ACHN (cell line): ENCODE measurements at places on chromosomes 5 and 9.

DNA sequence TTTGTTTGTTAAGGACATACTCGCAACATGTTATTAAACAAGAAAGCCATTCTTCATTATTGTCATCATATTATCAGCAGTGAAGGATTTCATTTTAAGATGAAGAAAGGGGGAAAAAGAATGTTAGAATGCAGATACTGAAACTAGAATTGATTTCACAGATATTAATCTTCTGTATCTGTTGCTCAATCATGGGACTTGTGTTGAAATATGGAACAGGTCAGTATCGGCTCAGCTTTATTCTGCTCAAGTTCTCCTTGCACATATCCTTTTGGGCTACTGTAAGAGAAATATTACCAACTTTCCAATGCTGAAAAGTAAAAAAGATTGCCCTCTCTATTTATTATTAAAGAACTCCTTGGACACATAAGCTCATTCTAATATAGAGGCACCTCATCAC lies 13.8 kb upstream of the ANXA1 start:
- DNase-seq, result no peak

DNA sequence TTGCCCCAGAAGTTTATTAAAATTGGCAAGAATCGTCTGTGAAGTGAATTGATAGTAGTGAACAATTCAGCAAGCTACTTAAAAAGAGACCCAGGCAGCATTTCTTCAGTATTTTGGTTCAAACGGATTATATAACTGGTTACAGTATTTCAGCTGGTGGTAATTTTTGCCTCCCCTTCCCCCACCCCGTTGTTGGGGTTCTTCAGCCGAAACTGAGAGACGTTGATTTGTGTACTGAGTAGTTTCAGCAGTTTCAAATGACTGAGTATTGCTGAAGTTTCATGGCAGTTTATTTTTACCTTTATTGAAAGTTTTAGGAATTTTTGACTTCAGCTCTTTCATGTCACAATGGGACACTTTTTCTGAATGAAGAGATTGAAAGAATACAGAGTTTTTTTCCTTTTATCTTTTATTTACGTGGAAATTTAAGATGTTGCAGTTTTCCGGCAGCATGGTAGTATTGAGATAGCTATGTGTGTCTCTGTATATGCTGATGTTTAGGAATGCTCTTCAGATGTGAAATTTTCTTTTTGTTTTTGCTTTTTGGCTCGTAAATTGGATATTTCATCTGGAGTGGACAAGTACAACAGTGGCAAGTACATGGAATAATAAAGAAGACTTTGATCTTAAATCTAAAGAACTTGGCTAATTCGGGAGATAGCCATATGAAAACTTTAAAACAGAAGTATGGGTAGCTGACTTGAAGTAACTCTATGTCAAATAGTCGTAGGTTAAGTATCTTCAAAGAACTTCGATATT lies 1.9 kb downstream of the GPBP1 start:
- DNase-seq, result peak; percentile 16

GRCh38 chr9:127520941-127521918 lies 69.9 kb downstream of the LRSAM1 start:
- DNase-seq, result no peak

- DNase-seq, result no peak
Measured at GRCh38 chr5:5264727-5265126, 124.6 kb downstream of the ADAMTS16 start.

DNA sequence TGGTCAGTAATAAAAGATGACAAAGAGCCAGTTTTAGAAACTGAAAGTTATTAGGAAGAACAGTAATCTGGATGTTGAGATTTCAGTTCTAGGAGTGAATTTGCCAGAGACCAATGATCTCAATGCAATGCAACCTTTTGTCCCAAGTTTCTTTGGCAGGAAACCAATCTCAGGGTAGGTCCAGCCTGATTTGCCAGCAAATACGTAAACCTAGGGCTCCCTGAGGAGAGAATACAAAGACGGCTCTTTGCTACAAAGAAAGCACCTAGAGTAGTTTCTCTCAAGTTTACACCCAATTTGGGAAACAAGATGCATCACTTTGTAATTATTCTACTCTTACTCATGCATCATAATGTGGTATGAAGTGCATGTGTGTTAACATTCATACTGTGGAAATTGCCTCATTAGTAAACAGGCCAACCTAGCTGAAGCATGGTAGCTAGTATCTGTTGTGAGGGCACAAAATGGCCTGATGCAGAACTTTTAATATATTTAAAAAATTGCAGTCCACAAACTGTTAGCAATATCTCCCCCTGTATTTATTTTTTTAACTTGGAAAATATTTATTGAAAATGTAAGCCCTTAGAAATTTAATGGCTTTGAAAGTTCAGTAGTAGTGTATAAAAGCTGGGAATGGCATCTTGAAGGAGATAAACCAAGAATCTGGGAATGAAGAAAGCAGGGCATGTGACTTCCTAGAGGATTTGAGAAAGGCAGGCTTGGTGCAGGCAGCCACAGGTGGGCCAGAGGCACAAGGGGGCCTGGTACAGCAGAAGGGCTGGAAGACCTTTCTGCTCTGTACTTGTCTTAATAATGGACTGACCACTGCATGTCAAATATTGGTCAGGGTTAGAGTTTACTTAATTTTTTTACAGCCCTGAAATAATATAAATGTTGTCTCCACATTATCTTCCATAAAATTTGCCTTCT lies 59.5 kb downstream of the MAST4 start:
- DNase-seq, result no peak
